Stimulated activated CD4-positive, alpha-beta T cell treated with anti-CD3 and anti-CD28 coated beads, Interleukin-12 subunit alpha, Interleukin-12 subunit beta, amount 100 ng/mL, for 24 hours (primary cell): ENCODE measurements at places on chromosomes 1 and 21.

DNA sequence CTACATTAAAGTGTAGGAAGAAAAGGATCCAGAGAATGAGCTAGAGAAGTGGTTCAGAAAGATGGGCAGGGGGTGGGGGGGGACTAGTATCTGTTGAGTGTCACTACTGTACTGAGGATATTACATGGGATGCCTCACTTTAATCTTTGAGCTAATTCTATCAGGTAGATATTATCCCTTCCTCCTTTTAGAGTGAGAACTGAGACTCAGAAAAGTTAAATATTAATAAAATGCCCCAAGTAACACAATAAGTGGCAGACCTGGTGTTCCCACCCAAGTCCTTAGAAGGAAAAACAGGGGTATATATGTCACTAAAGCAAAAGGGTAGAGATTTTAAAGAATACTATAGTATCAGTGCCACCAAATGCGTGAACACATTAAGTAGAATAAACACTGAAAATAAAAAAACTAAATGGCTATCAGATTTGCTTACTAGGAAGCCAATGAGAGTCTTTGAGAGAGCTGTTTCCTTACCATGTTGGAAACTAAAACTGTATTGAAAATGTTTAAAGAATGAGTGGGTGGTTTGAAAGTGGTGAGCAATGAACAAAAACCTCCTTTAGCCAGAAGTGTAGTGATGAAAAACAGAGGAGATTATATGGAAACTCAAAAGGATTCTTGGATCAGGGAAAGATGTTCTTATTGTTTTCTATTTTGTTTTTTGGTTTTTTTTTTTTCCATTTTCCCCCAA lies 230.8 kb downstream of the BARHL2 start:
- DNase-seq = no peak

DNA sequence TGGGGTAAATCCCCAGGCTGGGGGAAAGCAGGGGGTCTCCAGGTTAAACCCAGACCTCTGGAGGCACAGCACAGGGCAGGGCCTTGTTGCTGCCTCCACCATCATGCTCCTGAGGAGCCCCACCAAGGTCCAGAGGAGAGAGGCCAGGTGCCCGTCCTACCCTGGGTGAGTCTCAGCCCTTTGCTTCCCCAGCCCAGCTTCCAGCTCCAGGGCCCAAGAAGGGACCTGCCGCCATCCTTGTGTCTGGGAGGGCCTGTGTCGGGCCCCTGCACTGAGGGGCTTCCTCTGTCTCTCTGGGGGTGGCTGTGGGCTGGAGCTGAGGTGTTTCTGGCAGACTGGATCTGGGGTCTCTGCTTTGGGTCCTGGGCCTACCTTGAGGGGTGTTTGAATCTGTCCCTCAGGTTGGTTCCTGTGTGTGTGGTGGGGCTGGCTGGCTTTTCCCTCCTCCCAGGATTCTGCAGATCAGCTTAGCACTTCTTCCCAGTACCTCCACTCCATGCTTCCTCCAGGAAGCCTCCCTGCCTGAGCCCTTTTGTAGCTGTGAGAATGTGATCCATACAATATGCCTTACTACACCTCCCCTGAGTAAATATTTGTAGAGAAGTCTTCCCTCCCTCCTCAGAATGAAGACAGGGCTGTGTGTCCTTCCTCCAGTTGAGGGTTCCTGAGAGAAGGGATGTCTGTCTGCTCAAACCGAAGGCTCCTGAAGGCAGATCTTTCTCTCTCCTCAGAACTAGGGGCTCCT lies 6.2 kb downstream of the GPR3 start:
- DNase-seq = no peak

DNA sequence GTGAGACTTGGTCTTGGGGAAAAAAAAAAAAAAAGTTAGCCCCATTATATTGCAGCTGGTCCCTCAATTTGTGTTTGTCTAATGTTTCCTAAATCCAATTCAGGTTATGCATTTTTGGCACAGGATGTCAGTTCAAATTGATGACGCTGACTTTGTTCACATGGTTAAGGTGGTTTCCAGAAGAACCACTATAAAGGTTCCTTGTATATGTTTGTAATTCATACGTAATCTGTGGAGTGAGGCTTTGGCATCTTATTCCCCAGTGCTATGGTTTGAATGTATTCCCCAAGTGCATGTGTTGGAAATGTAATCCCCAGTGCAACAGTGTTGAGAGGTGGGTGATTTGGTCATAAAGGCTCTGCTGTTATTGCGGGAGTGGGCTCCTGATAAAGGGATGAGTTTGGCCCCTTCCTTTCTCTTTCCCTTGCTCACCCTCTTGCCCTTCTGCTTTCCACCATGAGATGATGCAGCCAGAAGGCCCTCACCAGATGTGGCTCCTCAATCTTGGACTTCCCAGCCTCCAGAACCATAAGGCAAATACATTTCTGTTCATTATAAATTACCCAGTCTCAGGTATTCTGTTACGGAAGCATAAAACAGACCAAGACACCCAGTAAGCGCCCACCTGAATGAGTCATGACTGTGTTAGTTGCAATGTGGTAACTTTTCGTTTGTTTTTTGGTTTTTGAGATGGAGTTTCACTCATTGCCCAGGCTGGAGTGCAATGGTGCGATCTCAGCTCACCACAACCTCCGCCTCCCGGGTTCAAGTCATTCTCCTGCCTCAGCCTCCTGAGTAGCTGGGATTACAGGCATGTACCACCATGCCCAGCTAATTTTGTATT lies 19.5 kb upstream of the HLCS start:
- no peak for DNase-seq

DNA sequence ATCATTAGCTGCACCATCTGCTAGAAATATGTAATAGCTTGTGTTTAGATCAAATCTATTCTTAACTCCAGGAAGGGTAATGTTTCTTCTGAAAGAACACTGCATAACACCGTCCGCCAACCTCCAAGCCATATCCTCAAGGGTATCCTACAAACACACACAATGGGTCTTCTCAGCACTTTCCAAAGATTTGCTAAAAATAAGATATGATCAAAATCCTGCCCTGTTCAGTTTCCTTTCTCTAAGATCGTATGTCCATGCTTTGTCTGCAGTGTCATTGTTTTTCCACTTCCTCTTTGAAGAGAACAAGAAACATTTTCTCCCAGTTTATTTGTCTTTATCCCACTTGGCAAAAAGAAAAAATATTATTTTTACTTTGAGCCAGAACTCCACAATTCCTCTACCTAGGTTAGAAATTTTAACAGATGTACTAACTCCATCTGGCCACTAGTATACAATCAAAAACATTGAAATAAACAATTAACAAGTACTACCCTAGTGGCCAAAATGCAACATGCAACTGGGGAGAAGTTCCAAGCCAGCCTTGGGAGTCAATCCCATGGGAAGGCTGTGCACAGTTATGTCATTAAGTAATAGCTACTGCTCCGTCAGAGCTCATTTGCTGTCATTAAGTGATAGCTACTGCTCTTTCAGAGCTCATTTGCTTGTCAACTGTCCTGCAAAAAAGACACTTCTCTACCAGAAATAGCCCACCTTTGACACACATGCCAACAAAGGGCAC lies 37.8 kb downstream of the FRRS1 start:
- DNase-seq = no peak

- no peak for DNase-seq
Measured at GRCh38 chr1:235068158-235069121, 60.2 kb downstream of the TOMM20 start.

GRCh38 chr1:63916485-63917360 lies 142.9 kb downstream of the ROR1 start:
- no peak for DNase-seq

GRCh38 chr1:33637846-33638440 lies 165.5 kb downstream of the ZSCAN20 start:
- no peak for DNase-seq

GRCh38 chr1:157819896-157820295 lies at the start of gene FCRL1:
Gene FCRL1, minus strand, starts transcription at chr1:157820120. Its CDS starts 83 bp downstream, at chr1:157820037.
- DNase-seq = no peak

DNA sequence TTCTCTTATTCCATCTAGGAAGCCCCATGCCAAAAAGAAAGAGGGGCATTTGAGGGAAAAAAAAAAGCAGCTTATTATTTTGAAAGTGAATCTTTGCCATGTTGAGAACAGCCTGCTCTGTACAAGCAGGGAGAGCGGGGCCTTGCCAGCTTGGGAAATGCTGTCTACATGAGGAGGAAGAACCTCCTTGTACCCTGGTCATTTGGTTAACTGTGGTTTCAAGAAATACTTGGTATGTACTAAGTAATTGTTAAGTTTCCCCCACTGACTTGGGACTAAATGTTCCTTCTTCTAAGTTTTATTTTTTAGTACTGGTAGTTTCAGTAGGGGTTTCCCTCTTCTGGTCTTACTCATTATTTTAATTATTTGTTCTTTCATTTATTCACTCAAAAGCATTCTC lies 144.1 kb upstream of the HOOK1 start:
- DNase-seq = no peak

DNA sequence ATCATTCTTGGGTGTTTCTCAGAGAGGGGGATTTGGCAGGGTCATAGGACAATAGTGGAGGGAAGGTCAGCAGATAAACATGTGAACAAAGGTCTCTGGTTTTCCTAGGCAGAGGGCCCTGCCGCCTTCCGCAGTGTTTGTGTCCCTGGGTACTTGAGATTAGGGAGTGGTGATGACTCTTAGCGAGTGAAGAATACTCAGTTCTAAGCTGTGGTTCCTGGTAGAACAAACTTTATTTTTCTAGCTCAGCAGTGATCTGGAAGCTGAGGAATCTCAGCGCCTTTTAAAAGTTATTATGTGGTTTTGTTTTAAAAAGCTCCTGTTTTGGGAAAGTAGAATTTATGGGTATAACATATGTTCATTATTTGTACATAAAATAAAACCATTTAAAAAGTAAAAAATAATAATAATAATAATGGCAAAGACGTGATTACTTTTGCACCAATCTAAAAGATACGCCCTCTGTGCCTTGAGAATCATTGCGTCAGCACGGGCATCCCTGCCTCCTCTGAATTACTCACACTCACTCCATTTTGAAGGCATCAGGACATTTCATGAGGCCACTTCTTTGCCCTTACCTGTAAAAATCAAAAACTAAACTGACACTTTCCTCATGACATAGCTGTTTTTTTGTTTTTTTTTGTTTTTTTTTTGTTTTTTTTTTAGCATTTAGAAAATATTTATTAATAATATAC lies 29.7 kb upstream of the TNFRSF1B start:
- no peak for DNase-seq

- DNase-seq = no peak
Measured at GRCh38 chr1:54311506-54311905, 94.7 kb downstream of the SSBP3 start.

- no peak for DNase-seq
Measured at GRCh38 chr21:18267496-18267895, 22.9 kb downstream of the CHODL start.

GRCh38 chr1:41399145-41399795 lies 38.0 kb downstream of the FOXO6 start:
- DNase-seq = no peak

DNA sequence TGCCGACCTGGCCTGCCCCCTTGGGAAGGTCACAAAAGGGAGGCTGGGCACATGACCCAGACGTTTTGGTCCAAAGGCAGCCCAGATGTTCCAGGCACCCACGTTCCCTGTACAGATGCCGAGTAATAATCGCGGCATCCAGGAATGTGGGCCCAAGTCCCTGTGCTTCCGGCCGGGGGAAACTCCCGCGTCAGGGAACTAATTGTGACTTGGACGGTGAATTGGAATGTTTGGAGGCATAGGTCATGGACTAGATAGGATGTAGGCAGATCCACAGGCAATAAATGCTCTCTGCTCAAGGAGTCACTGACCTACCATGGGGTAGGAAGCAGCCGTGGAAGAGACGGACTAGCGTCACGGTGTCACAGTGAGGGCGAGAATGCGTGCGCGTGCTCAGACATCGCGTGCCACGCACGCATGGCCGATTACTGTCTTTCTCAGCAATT lies 178.4 kb downstream of the DUSP10 start:
- DNase-seq = no peak

- no peak for DNase-seq
Measured at GRCh38 chr1:179803104-179803503, 60.0 kb downstream of the FAM163A start.

DNA sequence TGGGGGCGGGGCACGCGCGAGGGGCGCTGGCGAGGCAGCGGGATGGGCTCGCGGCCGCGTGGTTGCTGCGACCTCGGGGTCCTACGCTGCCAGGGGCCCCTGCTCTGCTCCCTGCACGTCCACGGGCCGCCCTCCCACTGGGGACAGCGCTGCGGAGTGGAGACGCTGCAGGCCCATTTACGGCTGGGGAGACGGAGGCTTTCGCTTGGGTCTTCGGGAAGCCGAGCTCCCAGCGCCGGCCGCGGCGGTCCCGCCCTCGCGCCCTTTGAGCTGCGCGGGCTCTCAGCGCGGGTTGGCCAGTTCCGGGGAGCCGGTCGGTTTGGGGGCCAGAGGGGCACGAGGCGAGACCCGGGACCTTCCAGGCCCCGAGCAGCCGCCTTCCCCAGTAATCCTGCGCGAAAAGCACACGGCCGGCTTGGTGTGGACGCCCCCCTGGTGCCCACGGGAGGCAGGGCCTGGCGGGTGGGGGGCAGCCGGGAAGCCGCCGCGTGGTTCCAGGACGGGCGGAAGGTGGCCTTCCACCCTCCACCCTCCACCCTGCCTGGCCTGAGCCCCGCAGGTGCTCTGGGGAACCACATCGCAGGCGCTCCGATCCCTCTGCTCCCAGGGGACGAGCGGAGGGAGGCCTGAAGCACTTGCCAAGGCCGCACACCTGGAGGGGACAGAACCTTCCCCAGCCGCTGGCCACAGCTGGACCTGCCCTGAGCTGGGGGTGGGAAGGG lies 570 bp upstream of the PEX10 start:
- DNase-seq = no peak

GRCh38 chr1:41484402-41485241 lies at the start of gene EDN2:
Gene EDN2, minus strand, starts transcription at chr1:41484683. Its CDS starts 82 bp downstream, at chr1:41484601.
- DNase-seq = no peak

DNA sequence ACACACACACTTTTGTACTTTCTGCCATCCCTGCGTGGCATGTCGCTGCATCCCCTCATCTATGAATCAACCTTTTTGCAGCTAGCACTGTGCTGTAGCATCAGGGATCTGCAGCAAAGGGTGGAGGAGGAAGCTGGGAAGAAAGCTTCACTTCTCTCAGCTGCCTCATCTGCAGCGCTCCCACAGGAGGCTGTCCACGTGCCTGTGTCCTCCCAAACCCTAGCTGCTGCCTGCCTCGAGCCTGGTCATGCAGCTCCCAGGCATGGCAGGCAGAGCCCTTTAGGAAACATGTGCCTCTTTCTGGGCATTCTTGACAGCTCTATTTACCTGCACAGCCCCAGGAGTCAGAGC lies 262.1 kb upstream of the SGIP1 start:
- DNase-seq = no peak

DNA sequence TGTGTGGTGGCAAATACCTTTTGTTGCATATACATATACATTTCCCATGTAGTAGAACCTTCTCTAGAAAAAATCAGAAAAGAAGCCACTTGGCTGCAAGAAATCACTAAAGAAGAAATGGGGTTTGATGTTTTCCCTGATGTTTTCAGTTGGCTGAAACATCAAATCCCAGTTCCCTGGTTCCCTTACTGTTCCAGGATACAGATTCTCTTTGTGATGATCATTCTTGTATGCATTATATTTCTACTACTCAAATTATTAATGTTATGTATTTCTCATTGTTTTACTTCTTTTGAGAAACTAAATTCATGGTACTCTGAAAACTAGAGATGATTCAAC lies 7.6 kb downstream of the RNU1-2 start:
- DNase-seq = no peak

DNA sequence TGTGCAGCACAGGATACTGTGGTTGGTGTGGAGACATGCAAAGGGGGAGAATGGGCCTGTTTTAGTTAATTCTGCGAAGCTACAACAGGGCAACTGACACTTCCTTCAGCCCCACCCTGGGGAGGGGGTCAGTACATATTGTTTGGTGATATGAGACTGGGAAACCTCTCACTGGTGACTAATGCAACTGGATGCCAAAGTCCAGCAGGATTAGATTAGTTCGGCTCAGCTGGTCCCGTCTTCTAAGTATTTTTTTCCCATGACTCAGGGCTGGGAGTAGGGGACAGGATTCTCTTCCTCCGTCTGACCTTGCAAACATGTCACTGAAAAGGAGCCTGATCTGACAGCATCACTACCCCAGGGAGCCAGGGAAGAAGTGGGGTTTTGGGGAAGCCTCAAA lies 43.0 kb downstream of the PLXNA2 start:
- no peak for DNase-seq
